Melanocyte of skin (primary cell): ENCODE measurements at places on chromosomes 16 and 17. TPM values are rescaled to one million over a fixed set of nuclear protein-coding genes. Genes with fewer than 3 reads are reported as not detected.

The ABCC1 gene
- total RNA-seq = 17.4 and 19.3 TPM in 2 replicates

The MYH1 gene
- not detected in 2 replicates for total RNA-seq

The GLIS2 gene
- under 0.01 and 0.33 TPM in 2 replicates for total RNA-seq

The ATP2C2 gene
- not detected in 2 replicates for total RNA-seq

The KRTAP9-2 gene
- total RNA-seq = not detected in 2 replicates

The HBZ gene
- not detected in 2 replicates for total RNA-seq

The GSE1 gene
- 13.9 and 16.0 TPM in 2 replicates for total RNA-seq

The TBC1D3D gene
- 0.34 TPM in 1 of 2 replicates, not detected in the other for total RNA-seq

The WNT9B gene
- total RNA-seq = not detected in 2 replicates

The KRT25 gene
- total RNA-seq = not detected in 2 replicates

The LRRC75A gene
- 0.34 and 0.73 TPM in 2 replicates for total RNA-seq

The MAPT gene
- 0.33 and 1.5 TPM in 2 replicates for total RNA-seq

The HIC1 gene
- total RNA-seq = 0.34 and 1.5 TPM in 2 replicates

The EFNB3 gene
- total RNA-seq = 1.0 and 4.4 TPM in 2 replicates

The NPIPB8 gene
- total RNA-seq = 0.36 TPM in 1 of 2 replicates, not detected in the other

The GFOD2 gene
- total RNA-seq = 10.0 and 16.0 TPM in 2 replicates

The MT1A gene
- total RNA-seq = 2.8 and 3.3 TPM in 2 replicates

The CDK3 gene
- 1.1 and 1.4 TPM in 2 replicates for total RNA-seq

The MYCBPAP gene
- total RNA-seq = 0.15 TPM in 1 of 2 replicates, not detected in the other

The CD300A gene
- not detected in 2 replicates for total RNA-seq

The OR3A3 gene
- total RNA-seq = not detected in 2 replicates

The HOXB7 gene
- 8.9 and 10.7 TPM in 2 replicates for total RNA-seq

The FAM171A2 gene
- 1.2 and 2.7 TPM in 2 replicates for total RNA-seq

The CD300H gene
- total RNA-seq = not detected in 2 replicates

The ASGR1 gene
- 0.33 and 1.2 TPM in 2 replicates for total RNA-seq

The TMIGD1 gene
- not detected in 2 replicates for total RNA-seq

The ZDHHC1 gene
- total RNA-seq = 5.0 and 5.6 TPM in 2 replicates

The TBKBP1 gene
- total RNA-seq = 7.6 and 8.7 TPM in 2 replicates

The PRSS27 gene
- 0.73 and 1.4 TPM in 2 replicates for total RNA-seq

The CACNG1 gene
- not detected in 2 replicates for total RNA-seq

The GLTPD2 gene
- total RNA-seq = not detected in 2 replicates

The CX3CL1 gene
- total RNA-seq = 3.3 and 4.0 TPM in 2 replicates

The KCNJ2 gene
- 0.73 and 1.0 TPM in 2 replicates for total RNA-seq

The KRTAP3-2 gene
- total RNA-seq = not detected in 2 replicates

The MED31 gene
- total RNA-seq = 9.8 and 10.3 TPM in 2 replicates

The SGCA gene
- not detected in 2 replicates for total RNA-seq

The C16orf89 gene
- not detected in 2 replicates for total RNA-seq

The BCKDK gene
- total RNA-seq = 43.7 and 44.7 TPM in 2 replicates

The GRIN2A gene
- not detected in 2 replicates for total RNA-seq

The GH2 gene
- total RNA-seq = not detected in 2 replicates

The EPN2 gene
- 18.6 and 29.1 TPM in 2 replicates for total RNA-seq
